Stimulated activated CD4-positive, alpha-beta T cell treated with anti-CD3 and anti-CD28 coated beads, TNF-alpha, amount 100 ng/mL, for 1 hour (primary cell): ENCODE measurements at places on chromosomes 11 and 22.
A peak's percentile ranks its signal among the peaks of the same experiment; 100 is the strongest.

DNA sequence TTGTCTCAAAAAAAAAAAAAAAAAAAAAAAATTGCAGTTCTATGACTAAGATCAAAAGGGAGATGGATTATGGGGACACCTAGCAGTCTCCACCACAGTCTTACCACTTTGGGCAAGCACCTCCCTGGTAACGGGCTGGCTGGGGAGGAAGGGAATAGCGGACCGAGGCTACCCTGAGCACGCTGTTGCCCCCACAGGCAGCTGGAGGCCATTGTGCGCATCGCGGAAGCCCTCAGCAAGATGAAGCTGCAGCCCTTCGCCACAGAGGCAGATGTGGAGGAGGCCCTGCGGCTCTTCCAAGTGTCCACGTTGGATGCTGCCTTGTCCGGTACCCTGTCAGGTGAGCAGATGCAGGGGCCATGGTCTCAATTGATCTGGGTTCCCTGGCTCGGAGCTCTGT lies 21.2 kb downstream of the MCM5 start:
- no peak for DNase-seq

- no peak for DNase-seq
Measured at GRCh38 chr11:60924110-60924905, at the start of gene TMEM132A. TMEM132A (plus strand) TSS chr11:60924460; CDS start chr11:60924634, 174 bp downstream.

GRCh38 chr11:124896821-124897391 lies 759 bp downstream of the ROBO4 start:
- DNase-seq = no peak

GRCh38 chr22:48478529-48479265 lies 1349.0 kb downstream of the BRD1 start:
- no peak for DNase-seq

GRCh38 chr22:41403532-41404318 lies 22.0 kb downstream of the TEF start:
- DNase-seq = peak; percentile 59

DNA sequence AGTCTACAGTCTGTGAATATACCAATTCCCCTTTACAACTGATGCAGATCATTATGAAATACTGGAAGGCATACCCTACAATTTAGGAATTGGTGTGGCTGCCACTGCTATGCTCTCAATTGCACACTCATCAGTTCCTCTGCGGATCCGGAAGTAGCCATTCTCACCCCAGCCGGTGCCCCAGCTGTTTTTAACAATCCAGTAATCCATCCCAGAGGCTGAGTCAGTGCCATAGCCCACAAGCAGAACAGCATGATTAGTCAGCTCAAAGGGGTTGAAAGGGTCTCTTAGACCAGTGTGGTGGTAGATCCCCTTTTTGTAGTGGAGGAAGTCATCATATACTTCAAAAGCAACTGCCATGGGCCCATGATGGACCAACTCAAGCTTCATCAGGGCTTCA lies 43.6 kb downstream of the CTSC start:
- DNase-seq = no peak

GRCh38 chr11:132551016-132551415 lies 981.3 kb downstream of the OPCML start:
- no peak for DNase-seq

GRCh38 chr11:16456366-16456765 lies 100.0 kb upstream of the SOX6 start:
- no peak for DNase-seq

DNA sequence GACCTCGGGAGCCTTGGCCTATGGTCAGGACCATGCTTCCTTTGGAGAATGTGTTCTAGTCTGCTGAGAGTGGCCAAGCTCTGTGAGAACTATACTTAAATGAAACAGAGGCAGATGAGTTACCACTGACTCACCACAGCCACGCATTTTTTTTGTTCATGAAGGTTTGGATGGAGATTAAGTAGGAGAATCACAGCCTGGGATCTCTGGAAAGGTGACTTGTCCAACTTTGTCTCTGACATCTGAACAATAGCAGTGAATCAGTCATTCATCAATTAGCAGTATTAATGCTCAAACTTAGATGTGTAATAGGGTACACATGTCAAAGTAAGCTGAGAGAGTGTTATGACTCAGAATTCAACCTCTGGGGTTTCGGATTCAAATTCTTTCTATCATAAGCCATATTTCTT lies 100.7 kb upstream of the ANO3 start:
- DNase-seq = no peak

- DNase-seq = no peak
Measured at GRCh38 chr11:115145324-115145723, 358.9 kb downstream of the CADM1 start.
